ENCODE measurements at places on chromosomes 5 and 9.

GRCh38 chr9:17166346-17166745 is 31.5 kb downstream of the CNTLN start:
- no peak for DNase-seq

DNA sequence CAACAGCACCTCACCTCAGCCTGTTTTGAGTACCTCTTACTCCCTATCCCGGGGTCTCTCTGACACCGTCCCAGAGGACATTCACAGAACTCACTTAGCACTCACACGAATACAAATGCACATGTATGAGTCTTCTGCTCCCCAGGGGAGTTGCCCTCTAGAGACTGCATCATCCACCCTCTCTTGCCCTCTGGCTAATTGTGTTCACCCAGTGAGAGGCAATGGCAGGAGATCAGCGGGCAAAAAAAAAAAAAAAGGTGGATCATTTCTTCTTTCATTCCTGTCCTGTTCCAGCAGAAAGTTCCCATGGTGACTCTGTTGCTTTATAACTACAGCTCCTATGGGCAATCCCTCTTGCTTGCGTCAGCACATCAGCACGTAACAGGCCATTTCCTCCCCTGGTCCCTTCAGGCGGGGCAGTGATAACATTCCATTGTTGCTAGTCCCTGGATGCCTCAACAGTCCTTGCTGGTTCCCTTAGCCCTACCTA is 23.5 kb upstream of the SNX2 start:
- DNase-seq, result no peak

- no peak for DNase-seq
These were observed 75.4 kb downstream of the STK32A start for GRCh38 chr5:147310059-147310704.

DNA sequence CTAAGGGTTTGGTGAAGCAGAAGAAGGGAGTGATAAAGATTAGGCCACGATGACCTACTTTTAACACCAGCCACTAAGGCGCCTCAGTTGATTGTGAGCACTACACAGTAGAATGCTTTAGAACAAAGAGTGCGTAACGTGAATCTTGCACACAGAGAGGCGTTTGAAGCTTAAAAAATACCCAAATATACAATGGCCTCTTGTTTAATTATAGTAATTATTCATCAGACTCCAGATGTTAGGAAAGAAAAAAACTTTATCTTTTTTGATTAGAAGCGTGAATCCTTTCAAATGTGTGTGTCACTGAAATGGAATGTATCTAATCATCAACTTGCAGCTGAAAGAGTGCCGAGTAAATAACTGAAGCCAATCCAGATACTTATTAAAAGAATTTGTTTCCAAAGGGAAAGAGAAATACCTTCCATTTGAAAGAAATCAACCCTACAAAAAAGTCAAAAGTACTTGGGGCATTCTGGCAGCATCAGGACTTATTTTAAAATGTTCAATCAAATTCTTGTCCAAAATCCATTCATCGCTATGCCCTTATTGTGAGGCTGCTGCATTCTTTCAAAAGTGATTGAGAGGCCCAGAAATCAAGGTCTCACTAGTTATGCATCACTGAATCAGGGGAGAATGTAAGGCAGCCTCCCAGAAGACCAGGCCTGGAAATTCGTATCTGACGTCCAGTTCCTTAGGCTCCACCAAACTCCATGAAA is 337.5 kb downstream of the ZNF608 start:
- DNase-seq, result no peak

- DNase-seq, result no peak
These were observed 216.8 kb upstream of the PIK3R1 start for GRCh38 chr5:67998709-67999261.

- DNase-seq, result no peak
These were observed 198.0 kb upstream of the MVB12B start for GRCh38 chr9:126128494-126129142.

- DNase-seq, result no peak
These were observed 284.3 kb upstream of the IRX4 start for GRCh38 chr5:2166979-2167377.

- no peak for DNase-seq
These were observed 57.6 kb upstream of the MTAP start for GRCh38 chr9:21744841-21745240.

- DNase-seq, result no peak
These were observed 951.1 kb upstream of the DMAC1 start for GRCh38 chr9:8750639-8751051.

DNA sequence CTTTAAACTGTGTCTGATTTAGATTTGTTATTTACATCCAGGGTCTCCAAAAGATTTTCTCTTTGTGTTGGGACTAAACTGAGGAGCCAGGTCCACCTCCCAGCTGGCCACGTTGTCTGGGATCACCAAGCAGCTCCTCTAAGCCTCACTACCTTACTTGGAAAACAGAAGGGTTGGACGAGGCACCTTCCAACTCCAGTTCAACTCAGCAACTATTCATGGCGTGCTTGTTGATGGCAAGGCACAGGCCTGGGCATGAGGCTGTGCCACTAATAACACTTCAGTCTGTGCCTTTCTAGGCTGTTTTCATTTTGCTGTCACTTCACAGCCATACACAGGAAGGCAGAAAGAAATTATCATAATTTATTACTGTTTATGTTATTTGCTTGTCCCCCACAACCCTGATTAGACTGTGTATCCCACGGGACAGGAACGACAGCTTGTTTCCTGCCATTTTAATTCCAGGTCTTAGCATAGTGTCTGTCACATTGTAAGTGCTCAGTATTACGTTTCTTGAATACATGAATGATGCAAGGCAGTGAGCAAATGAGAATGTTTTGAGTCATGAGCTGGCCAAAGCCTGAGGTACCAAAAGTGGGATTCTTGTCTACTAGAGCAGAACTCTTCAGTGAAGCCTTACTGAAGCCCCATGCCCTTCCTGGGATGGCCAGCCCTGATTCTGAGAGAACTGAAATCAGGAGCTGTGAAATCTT is 125.8 kb downstream of the GALNT10 start:
- peak; percentile 10 for DNase-seq
